ENCODE measurements at places on chromosomes 16 and 17.
A peak's percentile ranks its signal among the peaks of the same experiment; 100 is the strongest.

DNA sequence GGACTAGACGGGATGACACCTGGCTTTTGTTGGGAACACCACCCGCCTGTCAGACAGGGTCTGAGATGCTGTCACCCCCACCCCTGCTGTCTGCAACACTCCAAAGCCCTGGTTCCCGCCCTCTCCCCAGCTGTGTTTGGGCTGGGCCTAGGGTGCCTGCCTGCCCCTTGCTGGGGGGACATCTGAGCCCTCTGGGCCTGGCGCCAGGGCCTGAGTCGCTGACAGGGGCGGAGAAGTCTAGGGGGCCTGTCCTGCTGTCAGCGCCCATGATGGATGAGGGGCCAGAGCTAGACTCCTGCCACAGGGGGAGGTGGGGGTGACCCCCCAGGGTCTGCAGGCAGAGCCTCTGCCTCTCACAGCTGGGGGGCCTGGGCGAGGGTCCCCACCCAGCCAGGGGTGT is 7.6 kb upstream of the PKMYT1 start:
- DNase-seq, result no peak

GRCh38 chr17:79645777-79646088 is 34.9 kb upstream of the RBFOX3 start:
- no peak for DNase-seq

- no peak for DNase-seq
Measured at GRCh38 chr16:22688463-22688862, 125.5 kb upstream of the HS3ST2 start.

GRCh38 chr16:11203111-11203623 is 52.8 kb downstream of the SOCS1 start:
- no peak for DNase-seq

DNA sequence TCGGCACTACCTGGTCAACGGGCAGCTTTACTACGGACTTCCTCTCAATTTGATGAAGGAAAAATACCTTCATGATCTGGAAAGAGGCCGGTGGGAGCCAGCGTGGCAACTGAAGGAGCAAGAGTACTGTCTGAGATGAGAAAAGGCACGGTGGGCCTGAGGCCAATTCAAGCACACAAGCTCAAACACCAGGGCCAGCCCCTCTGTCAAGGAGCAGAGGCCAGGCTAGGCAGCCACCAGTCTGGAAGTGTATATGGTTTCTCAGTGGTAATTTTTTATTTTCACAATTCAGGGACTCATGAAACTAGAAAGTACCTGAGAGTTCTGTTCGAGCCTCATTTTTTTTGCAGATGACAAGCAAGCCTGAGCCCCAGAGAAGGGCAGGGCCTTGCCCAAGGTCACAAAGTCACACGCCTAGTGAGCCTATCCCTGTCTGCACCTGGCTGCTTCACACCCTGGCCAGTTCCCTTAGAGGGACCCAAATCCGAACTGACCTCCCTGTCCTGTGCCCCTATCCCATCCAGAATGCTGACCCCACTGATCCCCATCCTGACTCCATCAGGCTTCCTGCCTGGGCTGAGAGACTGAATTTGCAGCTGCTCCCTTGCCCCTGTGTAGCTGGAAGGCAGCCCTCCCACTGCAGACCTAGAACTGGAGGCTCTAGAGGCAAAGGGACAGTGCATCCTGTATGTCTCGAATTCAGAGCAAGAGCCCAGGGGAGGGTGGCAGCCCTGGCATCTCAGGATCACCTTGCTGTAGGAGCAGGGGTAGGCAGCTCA is 4.8 kb upstream of the TBX2 start:
- no peak for DNase-seq

DNA sequence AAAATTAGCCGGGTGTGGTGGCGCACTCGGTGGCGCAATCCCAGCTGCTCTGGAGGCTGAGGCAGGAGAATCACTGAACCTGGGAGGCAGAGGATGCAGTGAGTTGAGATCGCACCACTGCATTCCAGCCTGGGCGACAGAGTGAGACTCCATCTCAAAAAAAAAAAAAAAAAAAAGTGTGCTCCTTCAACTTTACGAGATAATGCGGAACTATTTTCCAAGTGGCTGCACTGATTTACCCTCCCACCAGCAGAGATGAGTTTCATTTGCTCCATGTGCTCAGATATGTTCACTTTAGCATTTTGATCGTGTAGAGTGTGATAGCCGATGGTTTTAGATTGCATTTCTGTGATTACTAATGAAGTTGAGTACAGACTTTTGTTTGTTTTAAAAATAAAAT is 20.0 kb upstream of the LASP1NB start:
- DNase-seq, result no peak

DNA sequence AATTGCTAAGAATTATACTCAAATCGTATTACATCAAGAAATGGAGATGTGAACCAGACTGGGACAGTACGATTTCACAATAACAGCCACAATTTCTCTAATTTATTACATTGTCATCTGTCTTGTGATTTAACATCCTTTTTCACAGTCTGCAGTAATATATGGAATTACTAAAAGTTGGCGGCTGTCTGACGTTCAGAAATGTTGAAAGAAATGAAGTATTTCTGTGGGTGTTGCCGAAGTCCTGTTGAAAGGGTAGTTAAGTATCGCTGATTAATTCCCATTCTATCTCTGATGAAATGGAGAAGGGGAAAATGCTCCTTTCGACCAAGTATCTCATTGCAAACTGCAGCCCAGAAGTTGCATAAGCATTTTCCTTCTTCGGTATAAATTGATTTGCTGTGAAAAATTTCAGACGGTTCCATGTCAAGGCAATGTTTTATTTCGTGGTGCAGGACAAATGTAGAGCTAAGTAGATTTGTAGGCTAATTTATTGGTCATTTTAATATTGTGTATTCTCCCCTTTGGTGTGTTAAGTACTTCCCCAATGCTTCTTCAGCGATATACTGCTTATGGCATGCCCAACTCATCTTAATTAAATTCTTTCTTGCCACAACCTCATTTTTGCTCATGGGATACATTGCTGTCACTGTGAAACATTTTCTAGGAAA is 775.2 kb upstream of the RBFOX1 start:
- peak; percentile 22 for DNase-seq

DNA sequence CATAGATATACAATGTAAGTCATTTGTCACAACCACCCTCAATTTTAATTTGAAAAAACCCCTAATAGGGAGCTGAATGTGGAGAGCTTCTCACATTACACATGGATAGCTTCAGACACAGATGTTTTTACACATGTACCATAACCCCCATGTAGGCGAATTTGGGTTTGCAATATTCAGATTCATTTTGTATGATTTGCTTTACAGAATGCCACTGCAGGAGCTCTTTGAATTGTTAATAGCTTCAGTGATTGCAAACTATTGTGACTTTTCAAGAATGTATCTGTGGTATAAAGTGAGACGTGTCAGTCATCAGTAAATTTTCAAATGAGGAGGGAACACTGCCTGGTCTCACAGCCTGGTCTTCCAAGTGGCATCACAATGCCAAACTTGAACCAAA is 112.6 kb upstream of the CACNG5 start:
- DNase-seq, result no peak

DNA sequence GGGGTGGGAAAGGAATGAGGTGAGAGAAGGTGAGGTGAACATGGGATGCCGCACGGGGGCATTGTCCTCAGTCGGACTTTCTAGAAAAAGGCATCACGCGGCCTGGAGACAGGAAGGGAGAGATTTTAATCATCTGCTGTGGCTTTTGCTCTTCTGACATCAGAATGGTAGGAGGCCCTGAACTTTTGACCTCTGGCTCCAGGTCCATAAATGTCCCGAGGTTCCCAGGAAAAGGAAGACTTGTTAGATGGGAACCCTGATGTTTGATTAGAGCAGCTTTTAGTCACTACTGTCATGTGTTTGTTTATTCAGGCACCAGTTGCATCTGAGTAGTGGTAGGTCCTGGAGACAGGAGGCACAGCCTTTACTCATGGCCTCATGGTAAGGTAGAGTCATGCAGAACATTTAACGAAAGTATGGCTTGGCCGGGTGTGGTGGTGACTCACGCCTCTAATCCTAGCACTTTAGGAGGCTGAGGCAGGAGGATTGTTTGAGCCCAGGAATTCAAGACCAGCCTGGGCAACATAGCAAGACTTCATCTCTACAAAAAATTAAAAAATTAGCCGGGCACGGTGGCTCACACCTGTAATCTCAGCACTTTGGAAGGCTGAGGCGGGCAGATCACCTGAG is 203.1 kb downstream of the MSI2 start:
- no peak for DNase-seq

- no peak for DNase-seq
Measured at GRCh38 chr16:60686824-60687223, 1349.4 kb downstream of the CDH8 start.

DNA sequence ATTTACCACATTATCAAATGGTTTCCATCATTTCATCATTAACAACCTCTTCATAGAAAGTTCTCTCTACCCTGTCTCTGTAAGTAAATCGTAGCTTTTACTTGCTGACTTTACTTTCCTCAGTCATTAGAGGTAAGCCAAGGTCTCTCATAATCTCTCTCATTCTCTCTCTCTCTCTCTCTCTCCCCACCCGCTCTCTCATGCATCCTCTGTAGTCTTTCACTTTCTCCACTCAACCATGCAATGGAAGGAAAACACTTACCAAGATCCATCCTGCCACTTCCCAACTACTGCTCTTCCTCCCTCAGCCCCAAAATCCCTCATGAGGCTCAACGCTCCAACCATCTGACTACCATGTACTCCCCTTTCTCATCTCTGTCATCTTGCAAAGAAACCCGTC is 6.1 kb downstream of the CEP112 start:
- DNase-seq, result no peak

DNA sequence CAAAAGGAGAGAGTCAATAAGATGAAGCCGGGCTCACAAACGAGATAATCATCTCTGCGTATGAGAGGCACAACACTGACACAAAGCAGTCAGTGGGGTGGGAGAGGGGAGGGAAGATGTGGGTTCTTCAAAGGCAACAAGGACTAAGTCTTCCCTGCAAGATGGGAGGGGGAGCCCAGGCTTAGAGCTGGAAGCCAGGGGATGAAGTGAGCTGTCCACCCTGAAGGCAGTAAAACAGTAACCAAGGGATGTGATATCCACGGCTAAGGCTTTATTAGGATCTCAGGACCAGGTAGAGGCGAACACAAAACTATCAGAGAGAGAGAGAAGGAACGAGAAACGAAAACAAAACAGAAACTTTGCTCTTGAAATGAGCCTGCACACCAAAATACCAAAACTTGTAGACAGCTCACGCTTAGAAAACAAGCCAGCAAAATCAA is 115.9 kb downstream of the DYNLRB2 start:
- no peak for DNase-seq
